SK-N-SH treated with all-trans-retinoic acid at 6 μM for 48 hours (cell line): ENCODE measurements at places on chromosomes 12 and 14.

DNA sequence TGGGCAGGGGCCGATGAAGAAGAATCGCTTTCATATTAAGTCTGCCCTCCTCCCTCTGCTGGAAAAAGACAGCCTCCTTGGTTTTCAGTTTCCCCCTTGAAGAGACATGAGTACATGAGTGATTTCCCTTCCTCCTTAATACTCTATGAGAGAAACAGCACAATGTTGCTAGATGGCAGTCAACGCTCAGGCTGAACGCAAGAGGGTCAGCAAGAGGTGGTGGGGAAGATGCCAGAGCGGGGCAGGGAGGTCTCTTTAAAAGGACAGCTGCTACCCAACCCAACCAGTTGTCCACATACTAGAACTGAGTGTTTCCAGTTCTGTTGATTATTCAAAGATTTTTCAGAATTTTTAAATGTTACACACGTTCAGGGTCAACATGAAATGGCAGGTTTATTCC is 22.8 kb downstream of the CRACR2A start:
- no peak for ATAC-seq

GRCh38 chr14:96565811-96566210 is 63.6 kb downstream of the PAPOLA start:
- ATAC-seq, result no peak

- no peak for ATAC-seq
Observed at GRCh38 chr14:74348241-74348734, at the start of gene VRTN. TSS of gene VRTN (plus strand) at chr14:74348471. CDS start at chr14:74356784, 8,313 bp downstream.

GRCh38 chr14:105411017-105411941 is 8.3 kb upstream of the MTA1 start:
- peak; percentile 51 for ATAC-seq

- peak; percentile 96 for ATAC-seq
Observed at GRCh38 chr14:78836777-78837176, 666.6 kb downstream of the NRXN3 start.

DNA sequence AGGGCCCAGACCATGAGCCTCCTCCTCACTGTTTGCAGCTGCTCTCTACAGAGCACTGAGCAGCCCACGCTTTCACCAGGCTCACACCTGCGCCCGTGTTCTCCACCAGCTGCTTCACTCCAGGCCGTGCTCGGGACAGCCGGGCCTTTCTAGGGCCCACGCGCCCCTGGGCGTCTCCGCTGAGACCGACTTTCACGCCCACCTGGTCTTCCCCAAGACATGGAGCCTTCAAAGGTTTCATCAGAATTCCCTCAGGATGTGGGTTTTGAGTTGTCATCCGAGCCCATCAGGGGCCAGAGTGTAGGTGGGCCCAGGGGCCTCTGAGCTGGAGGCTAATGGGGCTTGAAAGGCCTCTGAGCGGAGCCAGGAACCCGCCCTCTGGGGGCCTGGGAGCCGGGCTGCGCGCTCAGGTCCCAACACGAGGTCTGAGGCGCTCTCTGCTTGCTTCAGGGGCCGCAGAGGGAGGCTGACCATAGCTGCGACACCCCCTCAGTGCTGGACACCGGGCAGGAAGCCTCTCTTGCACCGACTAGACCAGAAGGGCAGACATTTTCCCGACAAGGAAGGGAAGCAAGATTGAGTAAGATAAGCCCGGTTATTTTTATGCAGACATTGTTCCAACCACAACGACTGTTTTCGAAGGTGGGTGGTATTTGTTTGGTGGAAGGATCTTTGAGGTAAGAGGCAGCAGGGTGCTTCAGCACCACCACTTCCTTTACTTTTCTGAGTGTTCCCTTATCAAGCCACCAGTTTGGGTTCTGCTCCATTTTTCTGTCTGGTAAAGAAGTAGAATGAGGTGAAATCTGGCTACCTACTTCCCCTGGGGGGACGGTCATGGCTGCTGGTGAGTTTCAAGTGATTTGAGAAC is 125.0 kb upstream of the FUT8 start:
- no peak for ATAC-seq

DNA sequence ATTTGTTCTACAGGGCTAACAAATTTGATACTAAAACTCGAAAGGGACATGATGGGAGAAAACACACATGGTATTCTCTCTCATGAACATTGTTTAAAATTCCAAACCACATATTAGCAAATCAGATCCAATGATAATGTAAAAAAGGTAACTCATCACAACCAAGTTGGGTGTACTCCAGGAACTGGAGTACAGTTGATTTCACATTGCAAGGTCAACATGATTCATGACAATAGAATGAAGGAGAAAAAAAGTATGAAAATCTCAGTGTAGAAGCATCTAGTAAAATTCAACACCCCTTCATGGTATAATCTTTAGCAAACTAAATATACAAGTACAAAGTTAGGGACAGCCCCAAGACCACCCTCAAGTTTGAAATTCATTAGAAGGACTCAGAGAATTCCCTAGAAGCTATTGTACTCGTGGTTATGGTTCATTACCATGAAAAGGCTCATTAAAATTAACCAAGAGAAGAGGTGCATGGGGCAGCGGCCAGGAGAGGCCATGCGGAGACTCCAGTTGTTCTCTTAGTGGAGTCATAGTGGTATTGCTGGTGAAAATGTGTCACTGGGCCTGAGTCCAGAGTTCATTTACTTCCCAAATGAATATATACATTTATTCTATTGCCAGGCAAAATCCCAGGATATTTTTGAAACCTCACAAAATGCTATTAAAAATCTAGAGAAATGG is 3.1 kb upstream of the CDCA4 start:
- no peak for ATAC-seq

DNA sequence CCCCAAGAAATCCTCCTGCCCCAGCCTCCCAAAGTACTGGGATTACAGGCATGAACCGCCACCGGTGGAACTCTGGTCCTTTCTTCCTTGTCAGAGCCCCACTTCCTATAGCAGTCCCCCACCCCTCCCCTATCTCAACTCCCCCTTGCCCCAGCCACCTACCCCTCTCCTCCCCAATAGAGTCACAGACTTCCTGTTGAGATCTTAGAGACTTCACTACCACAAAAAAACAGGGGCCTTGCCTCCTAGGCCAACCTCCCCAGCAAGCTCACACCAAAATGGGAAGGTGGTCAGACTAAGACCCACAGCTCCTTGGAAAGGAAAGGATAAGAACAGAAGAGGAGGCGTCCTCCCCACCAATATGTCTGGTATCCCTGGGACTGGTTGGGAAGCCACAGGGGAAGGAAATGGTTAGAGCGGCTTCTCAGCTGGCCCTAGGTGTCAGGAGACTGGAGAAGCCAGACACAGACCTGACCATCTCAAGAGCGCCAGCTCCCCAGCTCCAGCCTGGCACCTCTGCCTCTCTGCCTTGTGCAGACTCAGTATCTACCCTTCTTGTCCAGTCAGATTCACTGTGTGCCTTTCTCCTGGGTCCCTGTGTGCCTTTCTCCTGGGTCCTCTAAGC is 8.5 kb downstream of the ITGB7 start:
- no peak for ATAC-seq

DNA sequence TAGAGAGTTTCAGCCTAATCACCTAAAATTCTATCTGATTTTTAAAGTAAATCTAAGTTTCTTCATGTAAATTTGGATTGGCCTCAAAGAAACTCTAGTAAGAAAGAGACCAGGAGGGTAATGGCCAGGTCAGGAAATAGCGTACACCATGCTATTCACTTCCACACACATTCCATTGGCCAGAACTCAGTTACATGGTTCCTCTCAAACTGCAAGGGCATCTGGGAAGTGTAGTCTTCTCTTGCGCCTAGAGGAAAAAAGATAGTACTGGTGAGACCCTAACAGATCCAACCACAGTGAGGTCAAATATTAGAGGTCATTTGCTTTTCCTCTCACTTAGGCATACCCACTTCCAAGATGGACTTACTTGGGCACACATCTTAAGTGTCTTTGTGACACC is 39.1 kb downstream of the MBIP start:
- peak; percentile 85 for ATAC-seq

DNA sequence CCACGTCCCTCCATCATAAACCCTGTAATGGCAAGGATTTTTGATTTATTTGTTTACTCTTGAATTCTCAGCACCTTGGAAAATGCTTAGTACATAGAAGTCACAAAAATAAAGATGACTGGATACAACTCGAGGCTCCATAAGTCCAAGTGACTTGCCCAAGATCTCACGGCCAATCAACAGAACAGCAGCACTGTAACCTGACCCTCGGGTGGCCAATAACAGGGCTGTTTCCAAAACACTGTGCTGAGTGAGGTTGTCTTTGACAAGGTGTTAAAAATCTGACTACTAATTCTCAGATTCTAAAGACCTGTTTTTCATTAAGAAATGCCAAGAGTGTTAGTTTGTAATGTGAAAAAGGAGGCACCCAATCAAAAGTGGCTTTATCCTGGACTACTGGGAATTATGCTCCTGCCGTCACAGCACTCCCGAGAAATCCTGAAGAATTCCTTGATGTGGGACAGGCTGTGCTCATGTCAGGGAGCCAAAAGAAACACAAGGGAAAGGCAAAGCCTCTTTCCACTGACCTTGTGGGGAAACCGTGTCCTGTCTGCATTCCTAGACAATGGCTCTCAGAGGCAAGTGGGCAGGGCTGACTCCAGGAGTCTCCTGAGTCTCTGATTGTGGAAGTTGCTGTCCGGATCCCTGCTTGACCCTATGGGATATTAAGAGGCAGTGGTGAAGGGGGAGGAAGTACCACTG is 204.7 kb upstream of the PELI2 start:
- no peak for ATAC-seq

- no peak for ATAC-seq
Observed at GRCh38 chr14:95261616-95262510, 57.8 kb downstream of the CLMN start.

DNA sequence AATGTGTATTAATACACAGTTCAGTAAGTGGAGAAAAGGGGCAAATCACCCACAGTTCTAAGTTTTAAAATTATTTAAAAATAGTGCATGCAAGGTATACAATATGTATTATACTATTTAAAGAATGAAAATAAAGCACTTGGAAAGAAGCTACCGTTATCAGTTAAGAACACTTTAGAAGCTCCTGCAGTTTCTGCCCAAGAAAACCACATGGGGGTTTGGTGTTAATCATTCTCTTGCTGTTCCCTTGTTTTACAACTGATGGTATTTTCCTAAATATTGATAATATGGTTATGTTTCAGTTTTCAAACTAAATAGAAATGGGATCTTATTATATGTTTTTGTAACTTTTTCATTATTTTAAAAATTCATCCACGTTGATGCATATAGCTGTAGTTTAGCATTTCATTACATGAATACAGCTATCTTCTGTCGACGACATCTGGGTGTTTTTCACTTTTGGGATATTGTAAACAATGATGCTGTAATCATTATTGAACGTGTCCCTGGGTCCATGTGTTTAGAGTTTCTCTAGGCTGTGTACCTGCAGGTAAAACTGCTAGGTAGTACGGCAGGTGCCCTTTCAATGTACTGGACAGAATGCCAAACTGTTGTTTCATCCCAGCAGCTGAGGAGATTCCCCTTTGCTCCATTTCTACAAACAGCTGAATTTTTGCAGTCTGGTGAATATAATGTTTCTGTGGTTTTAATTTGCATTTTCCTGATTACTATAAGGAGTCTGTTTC is 64.1 kb downstream of the APPL2 start:
- no peak; the same call in 2 of the 3 replicates for ATAC-seq

DNA sequence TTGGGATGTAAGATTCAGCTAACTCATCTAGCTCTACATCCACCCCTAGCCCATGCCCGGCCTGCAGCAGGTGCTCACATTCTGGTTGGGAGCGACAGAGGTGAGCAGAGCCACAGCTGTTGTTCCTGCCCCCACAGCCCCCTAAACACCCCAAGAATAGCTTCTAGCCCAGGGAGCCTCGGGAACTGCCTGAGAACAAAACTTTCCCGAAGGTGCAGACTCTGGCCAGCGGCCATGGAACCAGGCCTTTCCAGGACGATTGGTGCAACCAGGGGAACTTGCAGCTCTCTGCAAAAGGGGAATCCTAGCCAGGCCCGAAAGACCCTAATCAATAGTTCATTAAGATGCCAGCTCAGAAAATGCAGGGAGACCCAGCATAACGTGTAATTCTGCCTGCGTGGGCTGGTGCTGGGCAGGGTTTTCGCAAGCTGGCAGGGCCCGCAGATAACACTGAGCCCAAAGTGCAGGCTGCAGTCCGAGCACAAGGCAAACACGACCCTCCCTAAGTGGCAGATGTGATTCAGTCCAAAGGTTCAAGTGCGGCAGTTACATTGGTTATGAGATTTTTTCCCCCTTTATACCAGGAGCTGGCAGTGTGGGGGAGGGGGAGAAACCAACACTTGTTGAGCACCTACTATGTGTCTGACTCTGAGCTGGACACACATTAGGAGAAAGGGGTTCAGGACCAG is 122.5 kb upstream of the MAP1LC3B2 start:
- ATAC-seq, result no peak

GRCh38 chr12:75478116-75478794 is 2.3 kb upstream of the GLIPR1 start:
- no peak for ATAC-seq

GRCh38 chr12:116803013-116803736 is 65.1 kb downstream of the RNFT2 start:
- no peak for ATAC-seq

- ATAC-seq, result no peak
Observed at GRCh38 chr12:111218499-111218898, 150.4 kb downstream of the PHETA1 start.

- no peak for ATAC-seq
Observed at GRCh38 chr14:66045572-66046021, 440.6 kb upstream of the CCDC196 start.

- no peak for ATAC-seq
Observed at GRCh38 chr12:131033886-131034482, 80.3 kb downstream of the ADGRD1 start.

- ATAC-seq, result peak; percentile 76
Observed at GRCh38 chr14:31090883-31091764, 64.9 kb upstream of the STRN3 start.

GRCh38 chr12:94103986-94104385 is 44.4 kb upstream of the PLXNC1 start:
- ATAC-seq, result no peak

DNA sequence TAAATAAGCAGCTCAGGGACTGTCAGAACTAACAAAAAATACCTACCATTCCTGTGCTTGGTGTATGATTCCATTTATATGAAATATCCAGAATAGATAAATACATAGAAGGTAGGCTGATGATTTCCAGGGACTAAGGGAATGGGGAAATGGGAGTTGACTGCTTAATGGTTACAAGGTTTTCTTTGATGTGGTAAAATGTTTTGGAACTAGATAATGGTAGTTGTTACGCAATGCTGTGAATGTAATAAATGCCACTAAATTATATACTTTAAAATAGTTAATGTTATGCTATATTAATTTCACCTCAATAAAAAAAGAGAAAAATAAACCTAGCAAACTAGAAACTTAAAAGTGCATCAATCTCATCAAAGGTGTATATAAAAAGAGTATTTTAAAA is 41.1 kb downstream of the CEP83 start:
- ATAC-seq, result no peak

DNA sequence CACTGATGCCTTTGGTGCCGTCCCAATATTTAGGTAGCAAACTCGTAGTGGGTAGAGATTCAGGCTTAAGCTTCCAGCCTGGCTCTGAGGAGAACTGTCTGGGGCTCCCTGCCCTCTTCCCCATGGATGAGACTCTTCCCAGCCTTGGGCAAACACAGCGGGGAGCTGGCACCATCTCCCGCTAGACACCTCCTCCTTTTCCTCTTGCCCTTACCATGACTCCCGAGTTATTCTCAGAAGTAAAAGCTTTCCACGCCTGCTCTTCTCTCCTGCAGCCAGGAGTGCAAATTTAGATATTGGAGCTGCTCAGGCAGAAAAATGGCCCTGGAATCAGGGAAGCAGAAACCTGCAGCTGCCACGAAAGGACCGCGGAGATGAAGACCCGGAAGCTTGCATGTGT is 45.6 kb upstream of the RBM19 start:
- ATAC-seq, result no peak
